Activated CD8-positive, alpha-beta memory T cell treated with anti-CD3 and anti-CD28 coated beads, Interleukin-2, amount 10 ng/mL, durations not matched to agents 7 days and 5 days (primary cell): ENCODE measurements at places on chromosomes 5 and 9. TPM values are rescaled to one million over a fixed set of nuclear protein-coding genes. Genes with fewer than 3 reads are reported as not detected.

The ADAMTS13 gene
- total RNA-seq, result 2.6 TPM

The PCDHGB7 gene
- not detected for total RNA-seq

The SHOC1 gene
- total RNA-seq, result not detected

The PCDHA5 gene
- total RNA-seq, result not detected

The TOR4A gene
- 10.9 TPM for total RNA-seq

The GPRIN1 gene
- 3.4 TPM for total RNA-seq

The IFNA21 gene
- not detected for total RNA-seq

The SLC2A6 gene
- total RNA-seq, result 9.9 TPM

The OBP2B gene
- not detected for total RNA-seq

The PPP2R2B gene
- 6.7 TPM for total RNA-seq

- H3K4me3 ChIP-seq, result no peak overlapping the region
- peaks cover 16% of the 10 kb centered on the region for H3K4me1 ChIP-seq
- peaks cover 13% of the 10 kb centered on the region for H3K27me3 ChIP-seq
- peak; percentile 60 for DNase-seq
Observed at GRCh38 chr9:136769710-136770191, 5.4 kb upstream of the LCN15 start.

GRCh38 chr9:106450549-106450948 is 412.4 kb upstream of the ZNF462 start:
- no peaks in the 10 kb centered on the region for H3K4me1 ChIP-seq
- H3K27ac ChIP-seq, result no peak overlapping the region
- no peaks in the 10 kb centered on the region for H3K27me3 ChIP-seq
- DNase-seq, result no peak
- H3K36me3 ChIP-seq, result no peaks in the 10 kb centered on the region

DNA sequence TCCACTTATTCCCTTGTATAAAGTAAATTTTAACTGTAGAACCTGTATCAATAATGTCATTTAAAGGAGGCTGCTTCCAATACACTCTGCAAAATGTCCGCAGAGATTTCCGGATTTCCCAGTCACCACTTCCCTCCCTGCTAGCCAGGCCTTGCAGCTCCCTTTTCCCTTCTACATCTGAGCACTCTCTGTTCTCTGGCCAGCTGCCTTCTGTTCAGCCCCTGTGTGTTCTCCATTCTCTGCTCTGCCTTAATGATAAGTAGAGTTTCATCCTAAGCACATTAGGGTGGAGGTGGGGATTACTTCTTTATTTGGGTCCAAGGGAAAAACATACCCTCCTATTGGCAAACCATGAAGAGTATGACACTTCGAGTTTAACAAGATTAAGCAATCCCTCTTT is 719.6 kb upstream of the WWC1 start:
- peaks cover 21% of the 10 kb centered on the region for H3K27me3 ChIP-seq
- H3K4me1 ChIP-seq, result no peaks in the 10 kb centered on the region
- DNase-seq, result no peak
- no peaks in the 10 kb centered on the region for H3K36me3 ChIP-seq
- H3K27ac ChIP-seq, result no peak overlapping the region
- no peak overlapping the region for H3K4me3 ChIP-seq

DNA sequence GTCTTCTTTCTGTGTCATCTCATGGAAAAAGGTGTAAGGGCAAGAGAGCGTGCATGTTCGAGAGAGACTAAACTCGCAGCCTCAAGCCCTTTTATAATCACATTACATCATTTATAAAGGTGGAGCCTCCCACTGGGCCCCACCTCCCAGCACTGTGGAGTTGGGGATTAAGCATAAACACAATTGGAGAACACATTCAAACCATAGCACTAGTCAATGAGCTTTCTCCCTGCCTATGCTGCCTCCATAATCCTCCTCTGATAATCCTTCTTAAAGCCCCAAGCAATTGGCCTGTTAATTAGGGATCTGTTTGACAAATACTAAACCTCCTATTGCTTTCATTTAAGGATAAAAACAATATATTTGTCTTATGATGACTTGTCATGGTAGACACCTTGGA is 99.6 kb downstream of the NMUR2 start:
- no peaks in the 10 kb centered on the region for H3K27me3 ChIP-seq
- DNase-seq, result no peak
- no peaks in the 10 kb centered on the region for H3K36me3 ChIP-seq
- no peak overlapping the region for H3K4me3 ChIP-seq
- H3K27ac ChIP-seq, result no peak overlapping the region

DNA sequence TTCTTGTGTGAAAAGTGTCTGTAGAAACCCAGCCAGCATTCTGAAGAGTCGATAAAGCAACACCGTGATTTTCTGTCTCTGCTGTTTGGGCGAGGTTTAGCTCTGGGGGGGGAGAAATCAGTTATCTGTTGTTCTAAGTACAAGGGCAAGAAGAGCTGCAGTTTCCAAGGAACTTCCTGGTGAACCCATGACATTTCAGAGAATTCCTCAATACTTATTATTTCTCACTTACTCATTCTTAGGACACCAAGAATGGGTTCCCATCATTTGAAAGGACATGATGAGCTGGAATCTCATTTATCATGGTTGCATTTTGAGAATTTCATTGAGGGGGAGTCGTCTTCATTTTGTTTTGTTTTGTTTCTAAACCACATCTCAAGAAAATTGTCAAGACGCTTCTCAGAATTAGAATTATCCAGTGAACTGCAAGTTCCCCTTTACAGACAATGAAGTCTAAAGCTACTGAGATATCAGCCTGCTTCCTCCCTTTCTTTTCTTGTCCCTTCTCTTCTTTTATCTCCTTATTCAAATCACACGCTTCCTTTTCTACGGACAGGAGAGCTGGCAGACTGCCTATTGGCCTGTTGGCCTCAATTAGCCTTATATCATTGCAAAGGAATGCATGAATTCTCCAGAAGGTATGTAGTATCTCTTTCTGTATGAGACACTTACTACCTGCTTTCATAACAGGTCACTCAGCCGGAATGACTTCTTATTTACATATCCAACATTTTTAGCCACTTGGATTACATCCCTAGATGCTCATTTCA is 53.7 kb downstream of the ZNF462 start:
- H3K27me3 ChIP-seq, result no peaks in the 10 kb centered on the region
- no peaks in the 10 kb centered on the region for H3K36me3 ChIP-seq
- no peak overlapping the region for H3K27ac ChIP-seq
- no peak for DNase-seq
- no peak overlapping the region for H3K4me3 ChIP-seq

- peaks cover 22% of the 10 kb centered on the region for H3K36me3 ChIP-seq
- H3K4me3 ChIP-seq, result no peak overlapping the region
- DNase-seq, result no peak
- H3K27me3 ChIP-seq, result no peaks in the 10 kb centered on the region
Observed at GRCh38 chr5:80622756-80623155, 31.7 kb upstream of the MSH3 start.

GRCh38 chr5:113195771-113196170 is 219.2 kb downstream of the DCP2 start:
- no peak for DNase-seq
- H3K4me3 ChIP-seq, result no peak overlapping the region
- H3K36me3 ChIP-seq, result no peaks in the 10 kb centered on the region

DNA sequence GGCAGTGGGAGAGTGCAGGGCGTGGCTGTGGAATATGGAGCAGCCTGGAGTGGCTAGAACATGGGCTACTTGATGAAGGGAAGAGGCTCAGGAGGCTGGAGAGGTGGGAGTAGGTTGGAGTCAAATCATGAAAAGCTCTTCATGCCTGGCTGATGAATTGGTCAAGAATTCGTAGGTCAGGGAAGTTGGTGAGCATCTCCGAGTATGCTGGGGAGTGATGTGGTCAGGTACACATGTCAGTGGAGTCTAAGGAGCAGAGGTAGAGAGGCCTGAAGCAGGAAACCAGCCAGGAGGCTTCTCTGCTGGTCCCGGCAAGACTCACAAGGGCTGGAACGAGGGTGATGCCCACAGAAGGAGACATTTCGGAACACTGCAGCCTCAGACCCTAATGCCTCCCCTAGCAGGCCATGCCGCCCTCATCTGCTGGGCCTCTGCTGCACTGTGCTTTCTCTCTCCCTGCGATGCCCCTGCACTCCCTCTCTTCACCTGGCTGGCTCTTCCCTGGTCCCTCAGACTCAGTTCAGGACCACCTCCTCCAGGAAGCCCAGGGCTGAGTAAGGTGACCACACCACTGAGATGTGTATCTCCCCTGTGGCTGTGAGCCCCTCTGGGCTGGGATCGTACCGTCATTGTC is 33.6 kb downstream of the TMOD1 start:
- no peak for DNase-seq
- peaks cover 2% of the 10 kb centered on the region for H3K4me1 ChIP-seq

- H3K27me3 ChIP-seq, result no peaks in the 10 kb centered on the region
- H3K4me1 ChIP-seq, result peaks cover 11% of the 10 kb centered on the region
- H3K36me3 ChIP-seq, result no peaks in the 10 kb centered on the region
- H3K4me3 ChIP-seq, result no peak overlapping the region
- no peak for DNase-seq
Observed at GRCh38 chr9:137234055-137234697, 3.5 kb downstream of the SLC34A3 start.

DNA sequence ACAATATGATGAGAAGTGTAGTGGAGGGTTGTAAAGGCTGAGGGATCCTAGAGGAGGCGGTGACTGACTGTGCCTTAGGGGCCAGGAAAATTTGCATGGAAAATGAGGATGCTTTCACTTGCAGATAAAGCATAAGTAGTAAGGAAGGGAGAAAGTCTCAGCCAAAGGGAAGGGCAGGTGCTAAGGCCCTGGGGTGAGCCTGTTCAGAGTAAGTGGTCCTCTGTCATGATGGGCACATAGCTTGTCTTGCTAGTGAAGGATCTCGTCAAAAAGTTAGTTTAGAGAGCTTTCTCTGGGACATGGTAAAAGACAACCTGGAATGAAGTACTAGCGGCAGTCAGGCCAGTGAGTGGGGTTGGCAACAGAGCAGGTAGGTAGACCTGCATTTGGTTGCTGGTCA is 75.4 kb upstream of the CPLX2 start:
- no peaks in the 10 kb centered on the region for H3K36me3 ChIP-seq
- no peak overlapping the region for H3K4me3 ChIP-seq
- peaks cover 57% of the 10 kb centered on the region for H3K27me3 ChIP-seq
- no peak overlapping the region for H3K27ac ChIP-seq
- DNase-seq, result no peak

GRCh38 chr5:131786036-131786435 is 10.8 kb downstream of the FNIP1 start:
- peaks cover 32% of the 10 kb centered on the region for H3K36me3 ChIP-seq
- H3K4me1 ChIP-seq, result peaks cover 16% of the 10 kb centered on the region
- no peak for DNase-seq
- H3K27me3 ChIP-seq, result no peaks in the 10 kb centered on the region

- H3K27ac ChIP-seq, result no peak overlapping the region
- no peaks in the 10 kb centered on the region for H3K4me1 ChIP-seq
- no peaks in the 10 kb centered on the region for H3K27me3 ChIP-seq
- no peak overlapping the region for H3K4me3 ChIP-seq
- H3K36me3 ChIP-seq, result no peaks in the 10 kb centered on the region
Observed at GRCh38 chr9:14180093-14180959, 133.6 kb downstream of the NFIB start.

- H3K27me3 ChIP-seq, result no peaks in the 10 kb centered on the region
- no peak overlapping the region for H3K27ac ChIP-seq
- no peaks in the 10 kb centered on the region for H3K4me1 ChIP-seq
Observed at GRCh38 chr9:123742009-123742767, 187.7 kb downstream of the DENND1A start.

- peak overlapping the region; percentile 93 for H3K27ac ChIP-seq
- DNase-seq, result peak; percentile 63
- no peaks in the 10 kb centered on the region for H3K27me3 ChIP-seq
- peaks cover 4% of the 10 kb centered on the region for H3K36me3 ChIP-seq
- H3K4me3 ChIP-seq, result peak overlapping the region; percentile 85
Observed at GRCh38 chr5:163503106-163504078, 2.0 kb upstream of the MAT2B start.

DNA sequence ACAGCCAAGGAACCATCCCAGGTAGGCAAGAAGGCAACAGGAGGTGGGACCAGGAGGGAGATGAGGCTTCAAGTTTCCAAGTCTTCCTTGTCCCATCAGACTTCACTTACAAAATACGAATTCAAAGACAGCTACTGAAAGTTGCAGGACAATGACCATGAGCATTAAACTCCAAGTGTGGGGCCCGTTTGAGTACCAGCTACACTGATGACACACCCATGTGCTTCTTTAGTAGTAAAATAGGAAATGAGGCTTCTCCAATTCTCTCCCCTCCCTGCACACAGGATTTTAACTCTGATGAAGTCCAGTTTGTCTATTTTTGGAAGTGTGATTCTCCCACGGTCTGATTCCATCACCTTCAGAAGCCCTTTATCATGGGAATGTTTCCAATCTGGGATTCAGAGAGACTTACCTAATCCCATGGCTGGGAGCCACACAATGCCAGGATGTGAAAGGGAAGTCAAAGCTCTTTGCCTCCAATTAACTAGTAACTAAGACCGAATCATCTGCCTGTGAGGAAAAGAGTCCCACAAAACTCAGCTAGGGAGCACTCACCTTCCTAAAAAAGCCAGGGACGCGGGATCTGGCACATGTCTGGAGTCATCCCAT is 222.8 kb upstream of the MSX2 start:
- no peak for DNase-seq

- no peaks in the 10 kb centered on the region for H3K4me1 ChIP-seq
- H3K27me3 ChIP-seq, result peaks cover 4% of the 10 kb centered on the region
- no peak overlapping the region for H3K4me3 ChIP-seq
- no peak overlapping the region for H3K27ac ChIP-seq
Observed at GRCh38 chr9:72888067-72888466, 64.8 kb downstream of the ALDH1A1 start.

DNA sequence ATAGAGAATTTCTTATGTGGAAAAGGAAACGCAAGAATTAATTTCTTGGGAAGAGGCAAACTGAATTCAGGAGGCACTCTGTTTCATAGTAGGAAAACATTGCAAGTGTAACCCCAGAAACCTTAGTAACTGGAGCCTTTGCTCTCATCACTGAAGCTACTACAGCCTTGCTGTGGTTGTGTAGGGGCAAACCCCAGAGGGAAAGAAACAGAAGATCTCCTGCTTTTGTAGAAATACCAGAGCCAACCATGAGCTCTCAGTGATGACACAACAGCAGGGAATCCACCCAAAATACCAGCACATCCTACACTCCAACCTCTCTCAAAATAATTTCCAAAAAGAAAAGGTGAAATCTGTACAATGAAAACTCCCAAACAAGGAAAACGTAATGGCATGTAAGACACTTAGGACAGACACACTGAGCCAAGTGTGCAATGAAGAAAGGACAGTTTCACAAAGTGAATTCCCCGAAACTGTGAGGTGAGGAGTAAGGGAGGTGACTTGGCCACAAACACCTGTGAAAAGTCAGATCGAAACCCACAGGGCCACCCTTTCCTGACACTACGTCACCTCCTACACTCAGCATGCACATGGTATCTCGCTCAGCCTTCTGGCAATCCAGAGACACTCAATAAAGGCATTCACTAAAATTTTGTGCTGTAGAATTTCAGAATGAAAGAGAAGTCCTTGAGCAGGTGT is 8.5 kb upstream of the ACSL6 start:
- DNase-seq, result peak; percentile 95
- peaks cover 48% of the 10 kb centered on the region for H3K4me1 ChIP-seq
- H3K36me3 ChIP-seq, result no peaks in the 10 kb centered on the region
- peak overlapping the region; percentile 55 for H3K4me3 ChIP-seq
